NCI-H526 treated with DMSO at 0.1 percent for 48 hours (cell line): ENCODE measurements at places on chromosomes 3 and 15.

- DNase-seq: no peak
Observed at GRCh38 chr3:37852771-37853170, 8.9 kb upstream of the CTDSPL start.

- DNase-seq: no peak
Observed at GRCh38 chr3:63814237-63814636, 4.9 kb upstream of the C3orf49 start.

GRCh38 chr3:14863333-14864100 is 44.8 kb downstream of the FGD5 start:
- DNase-seq: no peak

DNA sequence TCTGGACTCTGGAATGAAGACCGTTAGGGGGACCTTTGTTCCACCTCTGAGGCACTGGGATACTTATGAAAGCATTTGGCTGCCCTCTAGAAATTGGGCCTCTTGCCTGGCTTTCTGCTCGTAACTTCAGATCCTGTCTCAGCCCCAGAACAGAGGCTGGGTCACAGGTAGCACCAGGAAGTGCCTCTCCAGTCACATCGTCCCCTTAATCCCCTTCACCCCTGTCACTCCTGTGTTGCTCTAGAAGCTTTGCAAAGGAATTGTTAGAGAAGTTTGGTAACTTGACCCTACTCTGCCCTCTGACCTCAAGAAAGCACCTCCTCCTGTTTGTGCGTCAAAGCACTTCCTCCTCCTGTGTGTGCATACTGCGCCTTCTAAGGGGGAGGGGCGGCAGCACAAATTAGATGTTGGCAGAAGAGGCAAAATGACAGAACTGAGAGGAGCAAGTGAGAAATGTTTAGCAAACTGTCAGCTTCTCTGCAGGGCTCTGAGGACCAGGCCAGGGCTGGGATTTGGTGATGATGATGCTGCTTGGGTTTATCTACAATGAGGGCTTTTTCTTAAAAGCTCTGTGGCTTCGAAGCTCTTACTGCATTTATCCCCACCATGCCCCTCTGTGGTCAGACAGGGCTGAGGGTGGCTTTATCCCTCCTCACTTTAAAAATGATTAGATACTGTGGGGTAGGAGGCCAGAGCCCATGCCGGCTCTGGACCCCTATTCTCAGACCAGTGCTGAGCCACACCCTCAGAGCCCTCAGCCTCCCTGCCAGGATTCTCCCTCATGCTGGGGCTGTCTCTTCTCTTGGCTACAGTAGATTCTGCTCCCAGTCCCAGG is 76.2 kb downstream of the LARS2 start:
- DNase-seq: no peak
